ENCODE measurements at places on chromosomes 2 and 18. TPM values are rescaled to one million over a fixed set of nuclear protein-coding genes. Genes with fewer than 3 reads are reported as not detected.

DNA sequence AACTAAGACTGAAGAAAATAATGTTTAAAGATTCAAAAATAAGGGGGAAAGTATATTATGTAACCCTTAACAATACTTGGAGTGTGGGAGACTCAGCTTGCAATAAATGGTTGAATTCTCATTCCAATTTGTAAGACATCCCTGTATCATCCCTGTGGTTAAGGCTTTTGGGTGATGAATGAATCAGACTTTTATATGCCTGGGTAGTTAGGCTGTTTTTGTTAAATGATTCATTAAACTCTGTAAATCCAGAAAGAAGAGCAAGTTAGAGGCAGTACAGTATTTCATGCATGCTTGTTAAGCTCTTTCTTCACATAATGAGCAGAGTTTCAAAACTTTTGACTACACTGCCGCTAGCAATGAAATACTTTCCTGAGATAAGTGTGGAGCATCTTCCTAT, 948.8 kb downstream of the SOCS6 start:
- no peak for DNase-seq

DNA sequence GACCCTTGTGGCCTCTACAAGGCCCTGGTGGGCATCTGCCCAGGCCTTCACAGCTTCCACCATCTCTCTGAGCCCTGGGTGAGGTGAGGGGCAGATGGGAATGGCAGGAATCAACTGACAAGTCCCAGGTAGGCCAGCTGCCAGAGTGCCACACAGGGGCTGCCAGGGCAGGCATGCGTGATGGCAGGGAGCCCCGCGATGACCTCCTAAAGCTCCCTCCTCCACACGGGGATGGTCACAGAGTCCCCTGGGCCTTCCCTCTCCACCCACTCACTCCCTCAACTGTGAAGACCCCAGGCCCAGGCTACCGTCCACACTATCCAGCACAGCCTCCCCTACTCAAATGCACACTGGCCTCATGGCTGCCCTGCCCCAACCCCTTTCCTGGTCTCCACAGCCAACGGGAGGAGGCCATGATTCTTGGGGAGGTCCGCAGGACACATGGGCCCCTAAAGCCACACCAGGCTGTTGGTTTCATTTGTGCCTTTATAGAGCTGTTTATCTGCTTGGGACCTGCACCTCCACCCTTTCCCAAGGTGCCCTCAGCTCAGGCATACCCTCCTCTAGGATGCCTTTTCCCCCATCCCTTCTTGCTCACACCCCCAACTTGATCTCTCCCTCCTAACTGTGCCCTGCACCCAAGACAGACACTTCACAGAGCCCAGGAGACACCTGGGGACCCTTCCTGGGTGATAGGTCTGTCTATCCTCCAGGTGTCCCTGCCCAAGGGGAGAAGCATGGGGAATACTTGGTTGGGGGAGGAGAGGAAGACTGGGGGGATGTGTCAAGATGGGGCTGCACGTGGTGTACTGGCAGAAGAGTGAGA, 2.0 kb downstream of the PROC start:
- no peak for DNase-seq

GRCh38 chr2:29269765-29270109, 154.5 kb downstream of the CLIP4 start:
- DNase-seq: no peak

DNA sequence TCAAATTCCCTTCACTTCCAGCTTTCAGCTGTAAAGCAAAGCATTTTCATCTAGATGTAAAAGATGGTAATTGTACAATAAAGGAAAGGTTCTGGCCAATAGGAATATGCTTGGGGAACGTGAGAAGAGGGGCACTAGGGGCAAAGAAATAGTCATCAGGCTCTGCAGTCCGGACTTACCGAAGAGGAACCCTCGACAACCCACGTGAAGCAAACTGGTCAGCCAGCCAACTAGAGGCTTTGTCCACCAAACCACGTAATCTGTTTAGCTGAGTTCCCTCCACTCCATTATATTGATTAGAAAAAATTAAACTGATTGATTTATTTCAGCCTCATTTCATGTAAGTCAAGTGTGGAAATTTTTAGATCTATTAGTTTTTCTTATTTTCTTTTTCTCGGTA, 300.4 kb upstream of the FANCL start:
- no peak for DNase-seq

DNA sequence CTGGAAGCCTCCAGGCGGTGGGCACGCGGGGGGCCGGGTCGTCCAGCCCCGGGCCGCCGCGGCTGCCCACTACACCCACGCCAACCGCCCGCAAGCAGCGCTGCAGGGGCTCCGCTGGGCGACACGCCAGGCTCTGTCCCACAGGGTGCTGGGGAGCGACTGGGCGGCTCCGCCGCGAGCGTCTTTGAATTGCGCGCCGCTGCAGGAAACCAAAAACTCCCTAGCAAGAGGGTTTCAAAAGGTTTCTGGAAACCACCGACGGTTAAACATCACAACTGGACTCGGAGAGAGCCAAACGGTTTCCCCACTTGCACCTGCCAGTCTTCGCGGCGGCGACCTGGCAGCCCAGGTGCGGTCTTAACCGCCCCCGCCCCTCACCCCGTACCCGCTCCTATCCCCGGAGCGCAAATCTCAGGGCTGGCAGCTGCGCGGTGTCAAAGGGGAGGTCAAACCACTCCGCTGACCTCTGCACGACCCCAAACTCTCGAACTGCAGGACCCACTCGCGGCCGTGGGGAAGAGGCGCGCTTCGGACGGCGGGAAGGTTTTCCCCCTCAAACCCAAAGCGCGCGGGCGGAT, 1.0 kb downstream of the CXCR4 start:
- DNase-seq: peak; percentile 75

- DNase-seq: no peak
Measured at GRCh38 chr2:231634951-231635875, 42.5 kb downstream of the TEX44 start.

DNA sequence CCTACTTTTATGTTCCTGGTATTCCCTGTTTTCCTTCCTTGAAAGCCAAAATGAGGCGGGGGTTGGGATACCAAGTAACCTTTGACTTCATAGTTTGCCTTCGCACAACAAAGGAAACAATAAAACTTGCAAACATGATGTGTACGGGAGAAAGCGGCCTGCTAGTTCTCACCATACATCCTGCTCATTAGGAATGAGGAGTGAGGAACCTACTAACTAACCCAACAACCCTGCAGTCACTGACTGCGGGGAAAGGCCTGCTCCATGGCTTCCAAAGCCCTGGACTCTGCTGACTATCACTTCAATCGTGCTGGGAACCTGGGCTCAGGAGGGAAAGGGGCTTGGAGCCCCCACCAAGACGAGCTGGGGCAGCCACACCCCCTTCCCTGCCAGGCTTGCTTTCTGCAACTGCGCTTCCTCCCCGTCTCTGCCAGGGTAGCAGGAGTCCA, 24.2 kb downstream of the RPL31 start:
- no peak for DNase-seq

GRCh38 chr2:23498943-23499342, 114.0 kb downstream of the KLHL29 start:
- no peak for DNase-seq

- DNase-seq: no peak
Measured at GRCh38 chr2:170216981-170217380, 39.0 kb downstream of the MYO3B start.

GRCh38 chr2:23545396-23545795, 160.4 kb downstream of the KLHL29 start:
- no peak for DNase-seq

GRCh38 chr2:4053769-4054493, 350.6 kb downstream of the DCDC2C start:
- DNase-seq: no peak

- DNase-seq: no peak
Measured at GRCh38 chr2:71453404-71454220, at the start of gene DYSF. Gene DYSF (plus strand): TSS chr2:71453561.

- DNase-seq: no peak
Measured at GRCh38 chr2:192546565-192546964, 351.8 kb upstream of the TMEFF2 start.

DNA sequence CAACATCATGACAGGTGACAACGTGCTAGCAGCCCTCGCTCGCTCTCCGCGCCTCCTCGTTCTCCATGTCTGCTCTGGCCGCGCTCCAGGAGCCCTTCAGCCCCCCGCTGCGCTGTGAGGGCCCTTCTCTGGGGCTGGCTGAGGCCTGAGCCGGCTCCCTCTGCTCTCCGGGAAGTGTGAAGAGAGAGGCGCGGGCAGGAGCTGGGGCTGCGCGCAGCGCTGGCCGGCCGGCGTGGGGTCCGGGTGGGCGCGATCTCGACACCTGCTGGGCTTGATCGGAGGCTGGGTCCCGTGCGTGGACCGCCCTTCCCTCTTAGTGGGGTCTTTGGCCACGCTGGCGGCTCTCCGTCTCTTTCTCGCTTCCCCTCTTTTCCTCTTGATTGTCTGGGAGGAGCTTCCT, 195.5 kb downstream of the ANKRD30BL start:
- DNase-seq: no peak

- no peak for DNase-seq
Measured at GRCh38 chr2:23157812-23158211, 227.2 kb upstream of the KLHL29 start.

- DNase-seq: no peak
Measured at GRCh38 chr18:45854036-45854586, 28.6 kb downstream of the SIGLEC15 start.

- no peak for DNase-seq
Measured at GRCh38 chr18:56302156-56302555, 336.2 kb downstream of the TXNL1 start.

DNA sequence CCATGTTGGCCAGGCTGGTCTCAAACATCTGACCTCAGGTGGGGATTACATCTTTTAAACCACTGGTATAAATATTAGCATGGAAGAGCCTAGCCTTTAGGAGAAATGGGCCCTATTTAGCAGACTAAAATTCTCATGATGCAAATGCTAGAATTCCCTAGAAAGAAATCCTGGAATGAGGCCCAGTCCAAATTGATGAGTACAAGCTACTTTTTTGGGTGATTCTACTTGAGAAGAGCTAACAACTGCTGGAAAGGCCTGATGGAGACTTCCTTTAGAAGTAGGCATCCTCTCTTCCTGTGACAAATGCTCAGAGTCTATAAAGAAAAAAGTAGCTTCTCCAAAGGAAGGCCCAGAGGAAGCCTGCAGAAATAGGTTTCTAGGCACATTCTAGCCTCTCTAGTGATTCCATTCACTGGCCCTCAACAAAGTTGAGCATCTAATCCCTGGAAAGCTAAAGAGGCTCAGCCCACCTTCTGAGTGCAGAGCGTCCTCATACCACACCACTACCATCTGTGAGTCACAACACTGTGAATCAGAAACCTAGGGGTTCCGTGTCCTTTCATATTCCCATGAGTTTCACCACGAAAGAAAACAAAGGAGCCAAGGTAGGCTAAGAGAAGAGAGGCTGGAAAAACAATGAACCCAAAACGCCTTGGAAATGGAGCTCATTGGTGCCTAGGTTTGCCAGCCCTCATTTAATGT, 183.1 kb downstream of the C1D start:
- DNase-seq: no peak

GRCh38 chr2:176923205-176923604, 289.4 kb upstream of the HNRNPA3 start:
- DNase-seq: no peak

DNA sequence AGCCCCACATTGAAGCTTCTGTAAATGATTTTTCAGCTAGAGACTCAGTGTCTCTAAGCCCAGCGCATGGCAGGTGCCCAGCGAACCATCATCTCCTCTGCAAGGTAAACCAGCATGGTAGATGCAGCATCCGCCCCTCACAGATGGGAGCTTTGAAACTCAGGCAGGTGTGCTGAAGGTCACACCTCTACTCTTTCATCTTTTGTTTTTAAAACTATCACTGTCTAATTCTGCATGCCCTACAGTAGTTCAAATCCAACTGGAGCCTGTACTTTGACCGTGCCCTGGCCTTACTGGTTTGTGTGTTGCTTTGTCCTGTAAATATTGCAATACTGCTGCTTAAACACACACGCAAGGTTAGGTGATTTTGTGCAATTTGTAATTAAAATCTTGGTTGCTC, 831.1 kb downstream of the GALR1 start:
- no peak for DNase-seq

DNA sequence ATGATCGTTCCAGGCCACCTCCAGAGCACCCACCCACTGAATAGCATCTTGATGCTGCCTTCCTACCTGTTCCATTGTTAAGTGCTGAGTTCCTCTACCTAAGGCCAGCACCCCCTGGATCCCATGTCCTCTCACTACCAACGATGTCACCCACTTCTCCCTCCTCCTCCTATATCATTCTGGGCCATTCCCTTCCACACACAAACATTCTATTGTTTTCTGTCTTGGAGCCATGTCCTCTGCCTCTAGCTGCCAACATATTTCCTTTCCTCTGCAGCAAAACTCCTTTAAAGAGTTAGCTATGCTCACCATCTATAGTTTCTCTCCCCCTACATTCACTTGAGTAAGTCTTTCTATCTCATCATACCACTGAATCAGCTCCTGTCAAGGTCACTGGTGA, 64.0 kb upstream of the ACKR3 start:
- no peak for DNase-seq

DNA sequence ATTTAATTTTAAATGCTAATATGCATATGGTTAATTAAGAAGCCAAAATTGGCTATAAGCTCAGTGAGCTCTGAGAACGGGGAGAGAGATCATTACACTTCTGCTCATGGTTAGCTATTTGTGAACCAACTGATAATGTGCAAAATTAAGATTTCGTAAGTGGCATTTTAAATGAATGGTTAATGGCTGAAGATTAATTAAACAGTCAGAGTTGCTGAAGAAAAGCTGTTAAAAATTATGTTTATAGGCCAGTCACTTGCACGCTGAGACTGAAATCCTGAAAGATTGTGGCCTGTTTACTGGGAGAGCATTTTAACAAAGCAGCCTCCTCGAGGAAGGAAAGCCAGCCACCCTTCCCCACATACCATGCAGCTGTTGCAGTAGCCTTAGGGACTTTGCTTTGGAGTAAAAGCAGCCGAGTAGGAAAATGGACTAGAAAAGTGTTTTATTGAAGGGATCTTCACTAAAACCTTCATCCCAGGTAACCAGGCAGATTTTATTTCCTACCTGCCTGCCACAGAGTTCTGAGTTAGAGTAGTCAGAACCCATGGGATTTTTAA, 218.8 kb upstream of the NRP2 start:
- no peak for DNase-seq

DNA sequence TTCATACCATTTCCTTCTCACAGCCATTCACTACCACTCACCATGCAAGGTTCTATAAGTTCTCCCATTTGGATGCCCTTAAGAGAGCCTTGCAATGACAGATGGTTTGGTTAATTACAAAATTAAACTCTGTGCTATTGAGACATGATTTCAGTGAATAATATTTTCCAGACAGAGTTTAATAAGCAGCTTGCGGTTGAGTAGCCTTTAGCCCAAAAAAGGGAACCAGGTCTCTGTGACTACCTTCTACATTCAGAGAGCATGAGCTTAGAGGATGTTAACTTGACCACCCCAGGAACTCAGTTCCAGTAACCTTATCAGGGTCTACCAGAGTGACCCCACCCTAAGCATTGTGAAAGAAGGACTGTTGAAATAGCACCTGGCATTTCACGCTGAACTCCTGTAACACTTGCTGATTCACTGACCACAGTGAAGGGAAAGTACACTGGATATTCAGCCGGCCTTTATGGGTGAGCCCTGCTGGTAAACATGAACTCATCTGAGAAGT, 1173.1 kb upstream of the ZEB2 start:
- no peak for DNase-seq

The TEX44 gene
- total RNA-seq: not detected

The CD28 gene
- 27.2 TPM for total RNA-seq

The CCDC178 gene
- total RNA-seq: not detected

The EPB41L5 gene
- total RNA-seq: 5.6 TPM

The DSC3 gene
- total RNA-seq: not detected

The SDC1 gene
- not detected for total RNA-seq

The ANKRD36C gene
- 95.1 TPM for total RNA-seq

The LOXL3 gene
- total RNA-seq: 0.21 TPM

The PSMA8 gene
- 1.2 TPM for total RNA-seq

The SLC4A5 gene
- 2.8 TPM for total RNA-seq

The MROH2A gene
- total RNA-seq: not detected

The NAGK gene
- 75.3 TPM for total RNA-seq

The AMER3 gene
- not detected for total RNA-seq

Measured in activated CD8-positive, alpha-beta T cell treated with anti-CD3 and anti-CD28 coated beads, Interleukin-2, amount 10 ng/mL, durations not matched to agents 7 days and 5 days (primary cell).